Upper lobe of right lung (tissue), 1 donor: ENCODE measurements at places on chromosomes 5 and 9. TPM values are rescaled to one million over a fixed set of nuclear protein-coding genes. Genes with fewer than 3 reads are reported as not detected.

- no peak for DNase-seq
These were observed 27.7 kb downstream of the CLTA start for GRCh38 chr9:36218411-36218901.

DNA sequence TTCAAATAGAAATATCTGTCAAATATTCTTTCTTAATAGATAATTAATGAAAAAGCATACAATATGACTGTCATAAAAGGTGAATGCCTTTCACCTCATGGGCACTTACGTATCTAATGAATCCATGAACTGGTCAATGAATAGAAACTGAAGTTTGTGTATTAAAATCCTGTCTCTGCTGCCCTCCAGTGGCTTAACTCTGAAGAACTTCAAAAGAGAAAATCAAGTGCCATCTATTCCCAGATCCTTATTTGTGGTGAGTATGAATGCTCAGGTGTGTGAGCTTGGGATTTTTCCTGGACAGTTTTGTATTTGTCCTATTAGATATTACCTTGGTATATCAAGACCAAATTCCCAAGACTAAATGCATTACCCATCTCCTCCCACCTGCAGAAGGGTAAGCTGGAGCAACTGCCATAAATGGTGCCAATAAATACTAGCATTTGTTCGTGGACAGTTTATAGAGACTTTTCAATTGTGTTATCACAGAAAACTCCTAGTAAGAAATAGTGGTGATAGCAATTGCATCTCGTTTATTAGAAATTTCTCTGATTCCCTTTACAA, 44.0 kb upstream of the SVEP1 start:
- DNase-seq: no peak

DNA sequence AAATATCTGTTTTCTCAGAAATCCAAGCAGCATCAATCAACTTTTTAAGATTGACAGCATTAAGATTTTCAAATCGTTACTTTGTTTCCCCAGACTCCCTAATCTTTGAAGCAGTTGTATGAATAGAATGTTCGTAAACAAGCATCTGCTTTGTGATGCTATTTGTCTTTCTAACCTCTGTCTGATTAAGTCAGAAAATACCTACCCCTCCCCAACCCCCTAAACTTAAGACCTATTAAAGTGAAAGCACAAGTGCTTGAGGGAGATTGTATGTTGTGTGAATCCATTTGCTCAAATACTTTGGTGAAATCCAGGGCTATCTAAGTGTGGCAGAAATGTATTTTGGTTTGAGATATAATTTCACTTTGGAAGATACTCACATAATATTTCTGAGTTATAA, 47.9 kb upstream of the C5orf47 start:
- DNase-seq: no peak

- DNase-seq: no peak
These were observed 546 bp downstream of the DNAJB5 start for GRCh38 chr9:34989946-34990635.

Gene C9
- total RNA-seq: not detected

Gene ZNF483
- 8.7 TPM for total RNA-seq

DNA sequence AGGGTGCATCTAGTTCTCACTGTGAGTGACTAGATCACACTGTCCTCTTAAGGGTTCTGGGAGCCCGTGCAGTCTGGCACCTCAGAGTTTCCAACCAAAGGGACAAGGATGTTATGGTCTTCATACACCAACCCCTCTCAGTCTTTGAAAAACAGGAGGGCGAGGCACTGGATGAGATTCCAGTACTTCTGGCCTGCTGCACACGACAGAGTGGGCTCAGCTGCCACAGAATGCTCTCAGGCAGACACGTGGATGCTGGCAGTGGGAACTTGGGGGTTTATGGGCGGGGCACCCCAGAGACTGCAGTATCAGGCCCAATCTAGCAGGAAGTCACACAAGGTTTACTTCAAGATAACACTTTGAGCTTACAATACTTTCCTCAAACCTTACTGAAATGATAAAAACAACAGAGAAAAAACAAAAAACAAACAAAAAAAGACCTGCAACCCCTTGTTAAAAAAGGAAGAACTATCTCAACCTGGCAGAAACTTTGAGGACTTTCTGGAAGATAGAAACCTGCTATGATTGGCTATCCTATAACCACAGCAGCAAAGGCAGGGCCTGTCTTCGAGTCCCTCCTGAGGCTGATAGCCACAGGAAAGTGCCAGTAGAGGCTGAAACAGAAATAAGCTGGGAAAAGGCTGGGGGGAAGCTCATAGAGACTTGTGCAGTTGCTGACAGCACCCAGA, 28.3 kb upstream of the TGFBR1 start:
- no peak for DNase-seq

Gene SLC6A18
- total RNA-seq: not detected

GRCh38 chr5:10633271-10634049, 69.6 kb downstream of the ANKRD33B start:
- DNase-seq: peak; percentile 40

- DNase-seq: no peak
These were observed 152.8 kb upstream of the TRPC7 start for GRCh38 chr5:136518174-136518573.

GRCh38 chr9:72526901-72527800, 5.7 kb downstream of the TMC1 start:
- peak; percentile 83 for DNase-seq

DNA sequence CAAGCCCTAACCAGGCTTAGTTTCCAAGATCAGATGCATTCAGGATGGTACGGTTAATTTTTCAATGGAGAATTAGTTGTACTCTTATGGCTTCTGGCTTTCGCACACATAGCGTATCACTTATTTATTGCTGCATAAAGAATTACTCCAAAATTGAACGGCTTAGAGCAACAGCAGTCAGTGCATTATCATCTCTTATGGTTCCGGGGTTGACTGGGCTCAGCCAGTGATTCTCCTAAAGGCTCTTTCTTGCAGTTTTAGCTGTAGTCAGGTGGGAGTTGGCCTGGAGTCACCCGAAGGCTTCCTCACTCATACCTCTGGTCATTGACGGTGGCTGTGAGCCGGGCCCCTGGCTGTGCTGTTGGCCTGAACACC, 595 bp upstream of the GRHPR start:
- DNase-seq: no peak

Gene F2RL2
- 1.2 TPM for total RNA-seq
